ENCODE measurements at places on chromosomes 6 and 20.

- DNase-seq, result no peak
Observed at GRCh38 chr20:43710370-43711044, 16.3 kb downstream of the GTSF1L start.

DNA sequence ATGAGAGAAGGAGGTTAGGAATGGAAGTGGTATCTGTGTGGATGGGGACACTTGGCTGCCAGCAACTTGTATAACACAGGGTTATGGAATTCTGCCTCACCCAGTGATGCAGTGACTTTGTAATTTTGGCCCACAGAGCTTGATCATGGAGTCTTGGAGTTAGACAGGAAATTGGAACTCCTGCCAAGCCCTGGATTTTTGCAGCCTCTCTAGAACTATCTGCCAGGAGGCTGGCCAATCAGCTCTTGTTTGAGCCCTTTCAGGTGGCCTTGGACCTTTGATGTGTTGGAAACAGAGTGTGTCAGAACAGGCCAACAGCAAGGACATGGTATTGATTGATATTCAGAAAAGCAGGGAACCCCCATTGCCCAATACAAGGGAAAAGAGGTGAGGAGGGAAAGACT is 157.7 kb upstream of the GGTLC1 start:
- DNase-seq, result no peak

- no peak for DNase-seq
Observed at GRCh38 chr20:3925899-3926638, 36.9 kb downstream of the PANK2 start.

- no peak for DNase-seq
Observed at GRCh38 chr6:143971482-143972205, 36.4 kb downstream of the PLAGL1 start.

DNA sequence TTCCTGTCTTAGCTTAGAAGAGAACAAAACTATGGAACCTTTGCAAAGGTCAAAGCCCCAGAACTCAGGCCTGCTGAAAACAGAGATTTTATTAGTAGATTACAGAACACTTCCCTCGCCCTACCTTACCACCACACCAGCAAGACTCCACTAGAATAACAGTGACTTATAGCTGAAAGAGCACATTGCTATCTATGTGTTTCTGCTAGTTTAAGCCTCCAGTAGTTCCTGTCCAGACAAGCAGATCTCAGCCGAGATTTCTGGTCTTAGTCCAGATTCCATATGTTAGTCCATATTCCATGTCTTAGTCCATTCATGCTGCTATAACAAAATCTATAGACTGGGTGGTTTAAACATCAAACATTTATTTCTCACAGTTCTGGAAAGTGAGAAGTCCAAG is 412.3 kb upstream of the ID4 start:
- no peak for DNase-seq

DNA sequence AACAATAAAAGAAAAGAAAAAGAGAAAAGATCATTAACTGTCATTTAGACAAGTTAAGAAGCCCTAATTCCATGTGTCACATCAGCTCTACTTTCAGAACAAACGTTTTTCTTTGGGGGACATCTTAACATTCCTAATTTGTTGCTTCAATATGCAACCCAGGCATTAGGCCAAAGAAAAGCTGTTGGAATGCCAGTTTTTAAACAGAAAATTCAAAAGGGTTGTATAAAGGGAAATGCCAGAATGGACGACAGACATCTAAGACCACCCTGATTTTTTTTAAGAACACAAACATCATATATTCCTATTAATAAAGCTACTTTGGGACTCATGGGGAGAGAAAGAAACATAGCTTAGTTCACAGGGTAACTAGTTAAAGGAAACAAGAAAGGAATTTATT is 315.0 kb downstream of the GMDS start:
- DNase-seq, result no peak

GRCh38 chr6:76861403-76861802 is 601.9 kb downstream of the HTR1B start:
- DNase-seq, result peak; percentile 10

DNA sequence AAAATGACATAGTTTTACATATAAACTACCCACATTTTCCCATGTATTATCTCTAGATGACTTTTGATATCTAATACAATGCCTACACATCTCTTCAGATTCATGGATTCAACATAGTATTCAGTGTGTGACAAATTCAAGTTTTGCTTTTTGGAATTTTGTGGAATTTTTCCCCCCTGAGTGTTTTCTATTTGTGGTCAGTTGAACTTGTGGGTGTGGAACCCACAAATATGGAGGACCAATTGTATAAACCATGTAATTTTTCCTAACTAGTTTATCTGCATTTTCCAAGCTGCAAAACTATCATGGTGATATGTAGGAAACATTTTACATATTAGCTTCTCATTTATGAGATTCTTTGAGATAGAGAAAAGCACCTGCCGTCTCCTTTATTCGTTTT is 374.3 kb upstream of the SOX4 start:
- no peak for DNase-seq

GRCh38 chr6:139370999-139371345 is 3.5 kb downstream of the CITED2 start:
- DNase-seq, result no peak

- no peak for DNase-seq
Observed at GRCh38 chr6:167678102-167679101, 148.3 kb upstream of the AFDN start.

- DNase-seq, result no peak
Observed at GRCh38 chr6:22208026-22208425, 88.8 kb downstream of the PRL start.

Data from SW 1271 (cell line).